ENCODE measurements at places on chromosomes 7 and 10. TPM values are rescaled to one million over a fixed set of nuclear protein-coding genes. Genes with fewer than 3 reads are reported as not detected.

GRCh38 chr7:767580-767940 lies 40.5 kb upstream of the PRKAR1B start:
- DNase-seq: no peak

- peak; percentile 11 for DNase-seq
Measured at GRCh38 chr7:153193144-153193595, 433.6 kb downstream of the ACTR3B start.

DNA sequence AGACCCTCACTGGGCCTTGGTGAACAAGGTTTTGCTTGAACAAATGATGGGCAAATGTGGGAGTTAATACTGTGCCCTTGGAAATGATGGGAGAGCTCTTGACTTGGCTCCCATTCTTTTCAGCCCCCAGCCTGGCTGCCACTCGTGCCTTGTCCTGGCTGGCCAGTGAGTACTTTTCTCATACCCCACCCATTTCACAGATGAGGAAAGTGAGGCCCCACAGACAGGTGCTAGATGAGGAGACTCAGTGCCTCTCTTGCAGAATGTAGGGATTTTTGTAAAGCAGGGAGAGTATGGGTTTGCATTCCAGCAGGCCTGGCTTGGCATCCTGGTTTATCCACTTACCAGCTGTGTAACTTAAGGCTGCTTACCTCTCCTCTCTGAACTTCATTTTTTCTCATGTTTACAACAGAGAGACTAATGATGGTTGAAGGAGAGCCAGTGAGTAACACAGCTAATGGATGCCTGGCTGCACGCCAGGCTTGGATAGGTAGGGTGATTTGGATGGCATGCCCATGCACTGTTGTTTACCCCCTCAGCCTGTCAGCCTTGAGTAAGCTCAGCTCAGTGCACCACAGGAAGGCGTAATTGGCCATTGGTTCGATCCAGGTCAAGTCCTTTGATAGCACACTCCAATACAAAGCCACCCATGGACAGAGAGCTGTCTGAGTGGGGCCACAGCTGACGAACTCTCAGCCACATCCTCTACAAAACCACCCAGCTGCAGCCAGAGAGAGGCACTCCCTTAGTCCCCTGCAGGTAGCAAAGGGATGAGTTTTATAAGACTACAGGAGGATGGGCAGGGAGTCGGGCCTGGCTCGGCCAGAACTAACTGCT lies 436.8 kb downstream of the RPS24 start:
- DNase-seq: no peak

The NOS3 gene
- total RNA-seq: 13.2 TPM

The CYP2E1 gene
- 0.46 TPM for total RNA-seq

- peak; percentile 24 for DNase-seq
Measured at GRCh38 chr10:123144697-123145541, 3.0 kb upstream of the HMX2 start.

DNA sequence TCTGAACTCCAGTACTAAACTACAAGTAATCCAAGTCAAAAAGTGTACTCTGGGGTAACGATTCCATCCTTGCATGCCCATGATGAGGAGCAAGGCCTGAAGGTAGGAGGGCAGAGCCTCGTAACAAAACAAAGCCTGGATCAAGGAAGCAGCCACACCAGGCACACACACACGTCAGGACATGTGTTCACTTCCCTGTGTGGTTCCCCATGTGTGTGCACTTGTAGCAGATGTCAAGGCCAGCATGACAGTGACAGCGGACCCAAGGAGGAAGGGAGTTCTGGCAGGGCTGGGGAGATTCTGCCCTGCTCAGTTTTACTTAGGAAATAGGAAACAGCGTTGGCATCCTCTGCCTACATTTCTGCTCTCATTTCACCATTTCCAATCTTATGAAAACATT lies 92.8 kb downstream of the ALOX5 start:
- DNase-seq: no peak

The IDI2 gene
- total RNA-seq: not detected

DNA sequence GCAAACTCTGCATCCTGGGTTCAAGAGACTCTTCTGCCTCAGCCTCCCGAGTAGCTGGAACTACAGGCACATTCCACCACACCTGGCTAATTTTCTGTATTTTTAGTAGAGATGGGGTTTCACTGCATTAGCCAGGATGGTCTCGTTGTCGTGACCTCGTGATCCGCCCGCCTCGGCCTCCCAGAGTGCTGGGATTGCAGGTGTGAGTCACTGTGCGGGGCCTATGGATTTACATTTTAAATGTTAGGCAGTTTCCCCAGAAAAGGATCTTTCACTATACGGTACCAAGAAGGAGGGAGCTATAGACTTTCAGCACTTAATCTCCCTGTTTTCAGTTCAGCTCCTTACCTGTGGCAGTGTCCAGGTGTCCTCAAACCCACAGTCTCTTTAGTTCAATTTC lies 50.8 kb downstream of the SIRT1 start:
- DNase-seq: no peak

The TMEM130 gene
- not detected for total RNA-seq

DNA sequence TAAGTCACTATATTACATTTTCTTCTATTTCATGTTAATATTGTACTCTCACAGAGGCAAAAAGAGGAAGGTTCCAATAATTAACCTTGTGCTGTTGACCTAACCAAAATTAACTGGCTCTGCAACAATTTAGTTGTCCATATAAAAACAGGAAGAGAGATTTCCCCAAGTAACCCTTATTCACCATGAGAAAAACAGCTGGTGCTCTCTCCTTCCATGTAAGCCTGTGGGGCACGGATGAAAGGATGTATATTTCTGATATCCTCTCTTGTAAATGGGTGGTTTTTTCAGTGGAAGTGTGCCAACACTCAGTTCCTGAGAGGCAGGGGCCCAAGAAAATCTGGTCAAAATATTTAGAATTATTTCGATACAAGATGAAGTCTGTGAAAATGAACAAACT lies 358.1 kb downstream of the CRPPA start:
- no peak for DNase-seq
